ENCODE measurements at places on chromosomes 16 and 17.
A peak's percentile ranks its signal among the peaks of the same experiment; 100 is the strongest.

DNA sequence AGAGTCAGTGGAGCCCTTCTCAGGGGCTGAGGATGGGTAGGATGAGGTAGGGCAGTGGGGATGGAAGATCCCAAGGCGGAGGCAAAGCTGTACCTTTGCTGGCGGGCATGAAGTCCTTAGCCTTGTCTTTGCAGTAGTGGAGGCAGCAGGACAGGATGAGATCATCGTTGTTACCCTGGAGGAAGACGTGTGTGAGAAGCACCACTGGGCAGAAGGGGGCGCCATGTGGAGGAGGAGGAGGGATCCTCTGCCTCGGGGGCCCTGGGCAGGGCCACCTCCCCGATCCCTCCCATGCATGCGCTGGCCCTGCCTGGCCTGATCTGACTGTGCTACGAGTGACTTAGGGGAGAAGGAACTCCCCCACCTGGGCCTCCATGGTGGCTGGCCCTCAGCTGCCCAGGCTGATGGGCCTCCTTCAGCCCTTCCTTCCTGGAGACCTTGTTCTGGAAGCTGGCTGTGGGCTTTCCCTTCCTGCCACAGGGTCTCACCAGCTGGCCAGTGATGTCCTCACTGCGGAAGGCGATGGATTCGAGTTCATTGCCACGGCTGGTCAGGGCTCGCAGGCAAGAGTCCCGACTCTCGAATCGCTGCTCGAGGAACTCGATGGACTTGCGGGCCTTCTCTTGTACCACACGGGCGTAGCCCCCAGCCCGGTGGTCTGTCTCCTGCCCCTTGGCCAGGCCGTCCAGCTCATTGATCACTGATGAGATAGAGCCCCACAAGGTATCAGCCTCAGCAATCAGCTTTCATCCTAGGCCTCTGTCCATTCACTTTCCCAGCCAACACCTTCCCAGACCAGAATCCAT is 10.3 kb downstream of the HIC1 start:
- peak; percentile 42 for DNase-seq

- peak; percentile 55 for DNase-seq
Measured at GRCh38 chr17:68613739-68614298, 12.7 kb upstream of the FAM20A start.

- no peak for DNase-seq
Measured at GRCh38 chr17:4006165-4006589, 41.9 kb upstream of the ATP2A3 start.

DNA sequence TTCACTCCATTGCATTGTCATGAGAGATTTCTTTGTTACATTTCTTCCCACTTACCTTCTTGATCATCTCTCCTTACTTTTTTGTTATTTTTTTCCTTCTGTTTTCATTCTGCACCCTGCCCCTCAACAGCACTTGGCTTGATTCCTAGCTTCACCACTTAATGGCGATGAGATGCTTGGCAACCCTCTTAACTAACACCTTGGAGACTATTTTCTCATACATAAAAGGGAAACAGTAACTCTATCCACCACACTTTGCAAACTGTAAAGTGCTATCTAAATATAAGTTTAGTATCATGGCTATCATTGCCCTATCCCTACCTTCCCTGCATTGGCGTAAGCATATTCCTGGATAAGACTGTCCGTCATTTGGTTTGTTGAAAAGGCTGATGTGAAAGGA is 177.3 kb downstream of the SHISA6 start:
- DNase-seq = no peak

DNA sequence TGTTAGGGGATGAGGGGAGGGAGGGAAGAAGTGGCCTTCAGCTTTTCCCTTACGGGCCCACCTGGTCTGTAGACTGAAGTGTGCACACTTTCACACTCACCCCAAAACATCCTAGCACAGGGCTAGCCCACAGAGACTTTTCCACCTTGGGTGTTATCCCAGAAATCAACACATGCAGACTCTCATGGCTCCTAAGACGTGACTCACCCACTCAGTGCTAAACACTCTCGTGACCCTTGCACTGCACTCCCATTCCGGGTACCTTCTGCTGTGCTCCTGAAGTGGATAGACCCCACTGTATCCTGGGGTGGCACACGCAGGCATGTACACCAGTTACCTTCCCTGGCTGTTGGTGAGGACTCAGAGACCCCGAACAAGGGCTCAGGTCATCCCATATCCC is 23.0 kb upstream of the ABCC3 start:
- DNase-seq = no peak

DNA sequence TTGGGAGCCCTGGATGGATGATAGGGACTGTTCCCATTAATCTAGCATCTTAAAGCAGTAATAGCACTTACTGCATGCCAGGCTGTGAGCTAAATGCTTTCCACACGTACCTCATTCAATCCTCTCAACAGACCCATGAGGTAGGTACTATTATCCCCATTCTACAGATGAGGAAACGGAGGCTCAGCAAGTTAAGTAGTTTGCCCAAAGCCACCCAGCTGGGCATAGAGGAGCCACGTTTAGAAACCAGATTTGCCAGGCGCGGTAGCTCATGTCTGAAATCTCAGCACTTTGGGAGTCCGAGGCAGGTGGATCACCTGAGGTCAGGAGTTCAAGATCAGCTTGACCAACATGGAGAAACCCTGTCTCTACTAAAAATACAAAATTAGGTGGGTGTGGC is 2.0 kb upstream of the RAI1 start:
- no peak for DNase-seq

DNA sequence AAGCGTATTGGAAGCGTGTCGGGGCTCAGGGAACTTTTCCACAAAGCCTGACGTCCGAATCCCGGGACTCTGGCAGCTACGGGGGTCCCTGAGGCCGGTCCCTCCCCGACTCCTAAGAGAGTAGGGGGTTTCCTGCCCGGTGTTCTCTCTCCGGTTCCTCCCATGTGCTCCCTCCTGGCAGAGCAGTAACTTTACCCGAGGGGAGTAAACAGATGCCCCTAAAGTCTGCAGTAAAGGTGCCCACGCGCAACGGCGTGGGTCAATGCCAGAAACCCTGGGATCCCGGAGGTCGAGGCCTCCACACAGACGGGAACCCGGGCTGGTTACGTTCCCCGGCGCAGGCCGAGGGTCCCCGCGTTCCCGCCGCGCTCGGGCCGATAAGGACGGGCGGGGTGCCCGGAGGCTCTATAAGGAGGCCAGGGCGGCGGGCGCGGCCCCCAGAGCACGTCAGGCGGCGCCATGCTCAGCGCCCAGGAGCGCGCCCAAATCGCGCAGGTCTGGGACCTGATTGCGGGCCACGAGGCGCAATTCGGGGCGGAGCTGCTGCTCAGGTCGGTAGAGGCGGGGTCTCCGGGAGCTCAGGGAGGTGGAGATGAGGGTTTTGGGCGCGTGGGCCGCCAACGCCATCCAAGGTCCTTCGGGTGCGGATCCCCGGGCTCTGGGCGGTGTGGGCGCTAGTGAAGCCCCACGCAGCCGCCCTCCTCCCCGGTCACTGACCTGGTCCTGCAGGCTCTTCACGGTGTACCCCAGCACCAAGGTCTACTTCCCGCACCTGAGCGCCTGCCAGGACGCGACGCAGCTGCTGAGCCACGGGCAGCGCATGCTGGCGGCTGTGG is at the start of gene HBM:
TSS of gene HBM (plus strand) at position 440 of the 836 bp plus-strand sequence. CDS start at position 460, 20 bp downstream.
- no peak for DNase-seq

GRCh38 chr16:88599825-88600538 is 29.8 kb downstream of the ZC3H18 start:
- no peak for DNase-seq

- peak; percentile 68 for DNase-seq
Measured at GRCh38 chr17:50274142-50274896, at the start of gene TMEM92. Gene TMEM92 (plus strand): TSS chr17:50274466. CDS start chr17:50274502, 36 bp downstream.

DNA sequence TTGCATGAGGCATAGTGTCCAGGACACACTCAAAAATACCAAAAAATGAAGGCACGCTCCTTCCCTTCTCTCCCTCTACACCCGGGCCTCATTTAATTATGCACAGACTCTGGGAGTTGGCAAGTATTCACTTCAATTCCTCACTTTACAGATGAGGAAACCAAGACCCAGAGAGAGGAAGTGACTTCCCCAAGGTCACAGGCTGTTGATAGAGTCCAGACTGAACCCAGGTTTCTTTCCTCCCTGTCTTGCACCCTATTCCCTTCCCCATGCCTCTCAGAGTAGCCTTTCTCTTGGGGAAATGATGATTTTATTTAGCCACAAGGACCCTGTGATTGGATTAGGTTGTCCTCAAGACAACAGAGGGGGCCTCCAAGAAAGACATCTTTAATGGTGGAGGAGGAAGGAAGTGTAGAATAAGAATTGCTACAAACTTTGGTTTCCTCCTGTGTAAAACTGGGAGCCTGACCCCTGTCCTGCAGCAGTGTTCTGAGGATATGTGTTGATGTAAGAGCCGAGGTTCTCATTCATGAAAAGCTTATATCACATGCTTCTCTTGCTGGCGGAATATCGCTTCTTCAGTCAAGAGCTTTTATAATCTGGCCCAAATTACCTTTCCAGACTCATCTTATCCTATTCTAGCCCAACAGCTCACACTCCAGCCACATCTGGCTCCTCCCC is 48.8 kb upstream of the SIAH1 start:
- DNase-seq = no peak

- no peak for DNase-seq
Measured at GRCh38 chr17:46821482-46822387, 3.2 kb upstream of the WNT3 start.

DNA sequence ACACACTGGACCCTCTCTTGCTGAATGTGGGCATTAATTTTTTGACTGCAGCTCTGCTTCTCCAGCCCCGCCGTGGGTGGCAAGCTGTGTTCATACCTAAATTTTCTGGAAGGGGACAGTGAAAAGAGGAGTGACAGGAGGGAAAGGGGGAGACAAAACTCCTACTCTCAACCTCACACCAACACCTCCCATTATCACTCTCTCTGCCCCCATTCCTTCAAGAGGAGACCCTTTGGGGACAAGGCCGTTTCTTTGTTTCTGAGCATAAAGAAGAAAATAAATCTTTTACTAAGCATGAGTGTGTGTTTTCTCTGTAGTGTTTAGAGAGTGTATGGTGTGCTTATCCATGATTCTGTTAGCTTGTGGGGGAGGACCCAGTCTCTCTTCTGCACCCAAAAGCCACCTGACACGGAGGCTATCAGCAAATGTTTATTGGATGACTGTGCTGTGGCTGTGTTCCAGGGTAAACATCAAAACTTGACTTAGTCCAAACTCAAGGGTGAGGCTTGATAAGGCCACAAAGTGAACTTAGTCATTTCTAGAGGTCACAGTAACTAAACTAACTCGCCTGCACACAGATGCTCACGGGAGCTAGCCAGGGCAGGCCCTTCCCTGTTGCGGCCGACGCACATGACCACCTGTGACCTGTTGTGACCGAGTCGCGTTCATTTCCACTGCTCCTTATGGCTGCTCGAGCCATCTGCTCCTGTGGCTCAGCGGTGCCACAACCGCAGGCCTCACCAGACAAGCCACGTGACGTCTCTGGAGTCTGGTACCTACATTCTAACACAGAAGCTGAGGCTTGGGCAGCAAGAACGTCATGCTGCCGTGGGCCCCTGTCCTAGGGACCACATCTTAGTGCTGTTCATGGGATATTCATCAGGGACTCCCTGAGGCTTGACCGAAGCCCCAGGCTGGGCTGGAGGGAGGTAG is 9.8 kb upstream of the MED11 start:
- peak; percentile 65 for DNase-seq

DNA sequence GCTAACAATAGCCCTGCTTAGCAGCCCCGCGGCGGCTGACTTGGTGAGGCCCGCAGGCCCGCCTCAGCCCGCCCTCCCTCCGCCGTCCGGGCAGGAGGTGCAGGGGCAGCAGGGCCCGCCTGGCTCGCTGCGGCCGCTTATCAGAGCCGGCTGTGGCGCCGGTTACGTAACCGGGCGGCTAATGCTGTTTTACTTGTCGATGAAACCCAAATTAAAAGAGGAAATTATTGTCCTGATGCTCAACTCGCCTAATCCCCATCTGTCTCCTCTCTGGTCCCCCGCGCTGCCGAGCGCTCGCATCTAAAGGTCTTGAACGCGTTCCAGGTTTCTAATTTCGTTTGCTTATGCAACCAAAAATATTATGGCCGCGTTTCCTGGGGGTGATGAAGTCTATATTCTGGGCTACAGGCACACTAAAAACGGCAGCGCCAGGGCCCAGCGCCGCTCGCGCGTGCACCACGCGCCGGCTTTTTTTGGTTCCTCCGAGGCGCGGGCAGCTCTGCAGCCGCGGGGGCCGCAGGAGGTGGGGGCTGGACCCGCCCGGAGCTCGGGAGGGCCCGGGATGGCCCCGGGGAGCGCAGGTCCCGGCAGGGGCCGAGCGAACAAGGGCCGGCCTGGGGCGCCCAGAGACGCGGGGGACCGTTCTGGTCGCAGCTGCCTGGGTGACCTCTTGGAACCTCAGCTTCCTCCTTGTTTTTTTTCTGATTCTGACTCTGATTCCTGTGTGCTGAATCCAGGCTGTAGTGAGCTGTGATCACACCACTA is 65.2 kb upstream of the TOB1 start:
- peak; percentile 63 for DNase-seq

DNA sequence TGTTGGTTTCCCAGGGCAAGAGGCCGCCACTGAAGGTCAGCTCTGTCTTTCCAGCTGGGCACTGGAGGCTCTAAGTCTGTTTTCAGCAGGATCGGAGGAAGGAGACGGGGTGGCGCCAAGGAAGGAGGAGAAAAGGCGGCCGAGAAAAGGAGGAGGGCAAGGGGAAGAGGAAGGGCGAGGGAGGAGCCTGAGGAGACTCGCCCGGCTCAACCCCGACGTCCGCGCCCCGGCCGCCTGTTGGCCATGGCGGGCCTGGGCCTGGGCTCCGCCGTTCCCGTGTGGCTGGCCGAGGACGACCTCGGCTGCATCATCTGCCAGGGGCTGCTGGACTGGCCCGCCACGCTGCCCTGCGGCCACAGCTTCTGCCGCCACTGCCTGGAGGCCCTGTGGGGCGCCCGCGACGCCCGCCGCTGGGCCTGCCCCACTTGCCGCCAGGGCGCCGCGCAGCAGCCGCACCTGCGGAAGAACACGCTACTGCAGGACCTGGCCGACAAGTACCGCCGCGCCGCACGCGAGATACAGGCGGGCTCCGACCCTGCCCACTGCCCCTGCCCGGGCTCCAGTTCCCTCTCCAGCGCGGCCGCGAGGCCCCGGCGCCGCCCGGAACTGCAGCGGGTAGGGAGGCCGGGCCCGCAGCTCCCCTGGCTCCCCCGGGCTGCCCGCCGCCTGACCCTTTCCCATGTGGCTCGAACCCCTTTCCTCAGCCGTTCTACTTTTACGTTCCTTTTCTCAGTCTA is at the start of gene RNF135:
TSS of gene RNF135 (plus strand) at position 209 of the 737 bp plus-strand sequence. CDS start at position 244, 35 bp downstream.
- peak; percentile 72 for DNase-seq

DNA sequence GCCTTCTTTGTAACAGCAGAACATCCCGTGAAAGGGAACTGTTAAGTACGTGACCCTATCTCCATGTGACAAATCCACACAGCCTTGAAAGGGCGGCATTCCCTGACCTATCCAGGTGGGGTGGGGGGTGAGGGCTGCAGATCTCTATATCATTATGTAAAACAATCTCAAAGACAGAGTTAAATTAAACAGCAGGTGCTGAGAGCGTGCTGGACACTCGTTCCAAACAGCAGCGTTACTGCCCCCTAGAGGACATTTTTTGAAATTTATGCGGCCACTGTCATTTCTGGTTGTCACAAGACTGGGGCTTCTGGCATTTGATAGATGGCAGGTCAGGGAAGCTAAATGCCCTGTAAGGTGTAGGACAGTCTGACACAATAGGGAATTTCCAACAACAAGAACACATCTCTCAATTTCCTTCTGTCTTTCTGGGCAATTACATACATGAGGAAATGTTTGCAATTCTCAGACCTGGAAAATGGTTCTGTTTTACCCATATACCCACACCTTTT is 6.7 kb upstream of the SLC25A39 start:
- DNase-seq = peak; percentile 60
